ENCODE measurements at places on chromosomes 13 and 19. TPM values are rescaled to one million over a fixed set of nuclear protein-coding genes. Genes with fewer than 3 reads are reported as not detected.

PTOV1 gene
- total RNA-seq, result 32.6 TPM

FIZ1 gene
- total RNA-seq, result 2.6 TPM

NKPD1 gene
- total RNA-seq, result 0.13 TPM

ZNF613 gene
- 6.9 TPM for total RNA-seq

ERICH6B gene
- not detected for total RNA-seq

HIPK4 gene
- total RNA-seq, result under 0.01 TPM

KLF1 gene
- total RNA-seq, result 0.25 TPM

YJEFN3 gene
- total RNA-seq, result 0.25 TPM

MAP4K1 gene
- not detected for total RNA-seq

ZFR2 gene
- 0.13 TPM for total RNA-seq

ZSWIM4 gene
- 8.5 TPM for total RNA-seq

TEX101 gene
- total RNA-seq, result not detected

NOVA2 gene
- 5.1 TPM for total RNA-seq

TTC9B gene
- total RNA-seq, result not detected

ATXN8OS gene
- not detected for total RNA-seq

FAM124A gene
- total RNA-seq, result 7.7 TPM

ZNF99 gene
- not detected for total RNA-seq

GPC6 gene
- under 0.01 TPM for total RNA-seq

KLK10 gene
- not detected for total RNA-seq

JSRP1 gene
- not detected for total RNA-seq

F2RL3 gene
- total RNA-seq, result 2.6 TPM

FGF22 gene
- total RNA-seq, result not detected

KIR2DL3 gene
- not detected for total RNA-seq

CYP4F22 gene
- not detected for total RNA-seq

RASGRP4 gene
- not detected for total RNA-seq

Measured in dermis microvascular lymphatic vessel endothelial cell (primary cell).